ENCODE measurements at places on chromosomes 4 and X.
A peak's percentile ranks its signal among the peaks of the same experiment; 100 is the strongest.

DNA sequence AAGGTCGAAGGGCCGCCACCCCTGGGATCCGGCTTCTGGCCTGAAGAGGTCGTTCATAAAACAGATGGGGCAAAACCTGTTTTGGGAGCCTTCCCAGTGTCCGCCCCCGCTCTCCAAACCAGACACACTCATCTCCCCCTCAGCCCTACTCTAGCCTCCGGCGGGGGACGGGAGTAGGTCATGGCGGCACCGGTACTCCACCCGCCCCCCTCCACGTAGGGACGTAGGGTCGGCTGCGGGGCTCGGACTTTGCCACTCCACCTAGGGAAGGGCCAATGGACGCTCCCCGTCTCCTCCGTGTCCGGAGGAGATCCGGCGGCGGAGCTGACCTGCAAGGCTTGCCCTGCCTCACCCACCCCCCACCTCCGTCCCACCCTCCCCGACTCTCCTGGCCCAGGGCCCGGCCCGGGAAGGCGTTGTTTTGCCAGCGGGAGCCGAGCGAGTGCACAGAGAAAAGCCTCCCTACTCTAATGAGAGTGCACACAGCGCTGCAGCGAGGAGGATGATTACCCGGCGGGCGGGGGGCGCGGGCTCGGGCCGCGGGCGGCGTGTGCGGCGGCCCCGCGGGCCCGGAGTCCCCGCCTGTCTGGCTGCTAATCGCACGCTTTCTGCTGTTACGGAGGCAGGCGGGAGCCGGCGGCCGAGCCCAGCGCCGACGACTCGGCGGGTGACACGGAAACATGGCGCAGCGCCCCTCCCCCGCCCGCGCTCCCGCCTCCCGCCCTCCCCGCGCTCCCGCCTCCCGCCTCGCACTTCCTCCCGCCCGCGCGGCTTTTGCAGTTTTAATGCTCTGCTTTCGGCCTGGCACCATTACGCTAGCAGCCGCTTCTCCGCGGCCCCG lies 8.3 kb upstream of the BCOR start:
- peak; percentile 76 for DNase-seq

DNA sequence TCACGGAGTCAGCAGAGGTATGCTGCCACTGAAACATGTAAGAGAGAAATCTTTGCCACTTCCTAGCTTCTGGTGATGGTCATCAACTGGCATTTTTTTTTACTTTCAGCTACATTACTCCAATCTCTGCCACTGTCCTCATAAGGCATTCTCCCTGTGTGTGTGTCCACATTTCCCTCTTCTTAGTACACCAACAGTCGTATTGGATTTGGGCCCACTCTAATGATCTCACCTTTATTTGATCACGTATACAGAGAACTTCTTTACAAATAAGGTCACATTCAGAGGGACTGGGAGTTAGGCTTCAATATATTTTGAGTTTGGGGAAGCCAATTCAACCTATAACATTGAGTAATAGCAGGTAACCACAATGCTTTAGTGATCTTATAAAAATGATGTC lies 649.1 kb downstream of the GRID2 start:
- no peak for DNase-seq

GRCh38 chr4:77800483-77801259 lies 18.5 kb downstream of the CNOT6L start:
- DNase-seq = no peak

DNA sequence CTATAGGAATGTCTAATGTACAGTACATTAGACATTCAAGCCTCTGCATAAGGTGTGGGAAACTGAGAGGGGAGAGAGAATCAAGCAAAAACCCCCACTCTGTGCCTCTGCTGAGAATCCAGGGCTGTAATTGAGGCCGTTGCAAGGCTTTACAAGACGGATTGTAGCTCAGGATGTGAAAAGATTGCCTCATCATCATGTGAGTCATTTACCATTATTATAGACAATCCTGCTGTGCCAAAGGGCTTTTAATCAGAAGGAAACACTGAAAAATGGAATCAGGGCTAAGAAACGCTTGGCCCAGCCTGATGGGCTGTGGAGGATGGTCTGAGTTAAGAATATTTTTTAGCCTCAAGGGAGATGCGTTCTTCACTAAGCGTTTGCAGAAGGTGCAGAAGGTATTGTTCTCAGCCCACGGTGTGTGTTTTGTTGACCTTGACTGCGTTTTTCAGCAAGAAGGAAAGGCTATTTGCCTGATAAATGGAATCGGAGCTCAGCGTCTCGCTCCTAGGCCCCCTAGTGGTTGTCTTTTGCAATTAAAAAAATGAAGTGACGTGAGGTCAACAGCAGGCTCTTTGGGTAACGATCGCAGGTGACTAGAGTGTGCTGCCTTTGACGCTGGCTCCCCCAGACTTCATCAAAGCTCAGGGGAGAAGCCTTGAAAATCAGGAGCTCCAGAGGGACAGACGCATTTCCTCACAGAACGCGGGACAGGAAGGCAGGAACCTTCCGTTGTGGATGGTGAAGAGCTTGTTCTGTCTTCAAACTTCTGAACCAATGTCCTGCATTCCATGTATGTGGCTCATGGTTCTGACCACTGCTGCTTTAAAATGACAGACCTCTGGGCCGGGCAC lies 18.1 kb upstream of the CHRNA9 start:
- peak; percentile 93 for DNase-seq

GRCh38 chrX:21946925-21947641 lies 6.6 kb downstream of the SMS start:
- peak; percentile 53 for DNase-seq

GRCh38 chr4:87934157-87934704 lies 41.3 kb upstream of the SPP1 start:
- no peak for DNase-seq

- no peak for DNase-seq
Observed at GRCh38 chrX:150148749-150149672, 210.7 kb upstream of the EOLA2 start.

- peak; percentile 23 for DNase-seq
Observed at GRCh38 chr4:115678425-115678941, 565.1 kb upstream of the NDST4 start.

DNA sequence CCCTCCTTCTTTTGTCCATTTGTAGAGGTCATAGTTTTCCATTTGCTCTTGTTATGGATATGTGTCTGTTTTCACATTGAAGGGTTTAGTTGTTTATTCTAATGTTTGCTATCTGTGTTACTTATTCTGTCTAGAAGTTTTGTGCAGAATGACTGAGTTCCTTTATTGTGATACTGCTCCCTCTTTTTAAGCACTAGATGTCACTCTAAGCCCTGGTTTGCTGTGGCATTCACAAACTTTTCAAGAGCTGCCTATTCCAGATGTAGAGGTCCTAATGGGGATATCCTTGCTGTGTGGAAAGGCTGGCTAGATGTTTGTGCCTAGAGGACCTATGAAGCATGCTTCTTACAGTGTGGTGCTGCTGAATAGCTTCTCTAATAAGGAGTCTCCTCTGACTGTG lies 338.6 kb downstream of the SPIN4 start:
- no peak for DNase-seq

GRCh38 chrX:23656684-23657083 lies 10.6 kb upstream of the PRDX4 start:
- DNase-seq = no peak

DNA sequence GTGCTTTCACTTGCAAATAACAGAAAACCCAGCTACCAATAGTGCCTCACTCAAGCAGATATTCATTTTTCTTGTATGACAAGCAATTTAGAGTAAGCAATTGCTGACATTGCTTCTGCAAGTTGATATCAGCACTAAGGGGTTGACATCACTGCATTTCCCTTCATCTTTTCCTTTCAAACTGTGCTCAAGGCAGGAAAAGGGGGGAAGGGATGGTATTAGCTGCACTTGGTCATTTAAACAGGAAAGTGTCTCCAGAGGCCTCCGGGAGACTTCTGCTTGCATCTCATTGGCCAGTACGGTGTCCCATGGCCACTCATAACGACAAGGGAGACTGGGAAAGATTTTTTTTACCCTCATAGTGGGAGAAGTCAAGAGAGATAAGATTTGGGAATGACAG lies 65.5 kb upstream of the FGG start:
- no peak for DNase-seq

GRCh38 chrX:129798888-129799287 lies 19.1 kb downstream of the SASH3 start:
- DNase-seq = no peak

GRCh38 chr4:23033796-23034195 lies 341.1 kb downstream of the GBA3 start:
- peak; percentile 39 for DNase-seq

Data from GM23338 (cell line).